ENCODE measurements at places on chromosomes 1 and 21. TPM values are rescaled to one million over a fixed set of nuclear protein-coding genes. Genes with fewer than 3 reads are reported as not detected.

CXADR gene
- 23.2 TPM for total RNA-seq

OR2W3 gene
- not detected for total RNA-seq

IL20 gene
- not detected for total RNA-seq

LPAR3 gene
- total RNA-seq: 4.2 TPM

RPS6KC1 gene
- total RNA-seq: 8.3 TPM

TACSTD2 gene
- total RNA-seq: 117 TPM

DNA sequence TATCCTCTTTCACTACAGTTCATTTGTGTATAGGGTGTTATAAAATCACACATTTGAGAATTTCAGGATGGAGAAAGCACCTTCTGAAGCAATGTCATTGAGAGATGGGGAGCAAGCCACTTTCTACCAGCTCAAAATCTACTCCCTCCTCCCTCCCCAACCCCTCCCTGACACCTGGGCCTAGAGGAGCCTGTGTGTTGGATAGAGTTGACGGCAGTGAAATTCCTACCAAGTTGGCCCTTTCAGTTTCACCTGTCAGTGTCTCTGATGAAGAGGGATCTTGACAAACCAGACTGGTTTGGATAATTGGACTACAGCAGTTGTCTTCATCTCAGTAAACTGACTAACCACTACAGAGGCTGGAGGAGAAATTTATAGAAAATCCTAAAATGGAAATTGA lies 125.0 kb upstream of the HOOK1 start:
- no peaks in the 10 kb centered on the region for H3K27me3 ChIP-seq
- no peaks in the 10 kb centered on the region for H3K4me1 ChIP-seq
- DNase-seq: no peak
- no peak overlapping the region for H3K4me3 ChIP-seq
- no peaks in the 10 kb centered on the region for H3K36me3 ChIP-seq

- no peaks in the 10 kb centered on the region for H3K27me3 ChIP-seq
- no peaks in the 10 kb centered on the region for H3K36me3 ChIP-seq
- no peak overlapping the region for H3K4me3 ChIP-seq
- H3K4me1 ChIP-seq: no peaks in the 10 kb centered on the region
Observed at GRCh38 chr1:83961571-83962295, 37.2 kb downstream of the TTLL7 start.

- H3K4me1 ChIP-seq: peaks cover 4% of the 10 kb centered on the region
- H3K27me3 ChIP-seq: no peaks in the 10 kb centered on the region
- no peak overlapping the region for H3K27ac ChIP-seq
- no peak for DNase-seq
- no peak overlapping the region for H3K4me3 ChIP-seq
Observed at GRCh38 chr21:37202221-37203110, 64.7 kb downstream of the VPS26C start.

DNA sequence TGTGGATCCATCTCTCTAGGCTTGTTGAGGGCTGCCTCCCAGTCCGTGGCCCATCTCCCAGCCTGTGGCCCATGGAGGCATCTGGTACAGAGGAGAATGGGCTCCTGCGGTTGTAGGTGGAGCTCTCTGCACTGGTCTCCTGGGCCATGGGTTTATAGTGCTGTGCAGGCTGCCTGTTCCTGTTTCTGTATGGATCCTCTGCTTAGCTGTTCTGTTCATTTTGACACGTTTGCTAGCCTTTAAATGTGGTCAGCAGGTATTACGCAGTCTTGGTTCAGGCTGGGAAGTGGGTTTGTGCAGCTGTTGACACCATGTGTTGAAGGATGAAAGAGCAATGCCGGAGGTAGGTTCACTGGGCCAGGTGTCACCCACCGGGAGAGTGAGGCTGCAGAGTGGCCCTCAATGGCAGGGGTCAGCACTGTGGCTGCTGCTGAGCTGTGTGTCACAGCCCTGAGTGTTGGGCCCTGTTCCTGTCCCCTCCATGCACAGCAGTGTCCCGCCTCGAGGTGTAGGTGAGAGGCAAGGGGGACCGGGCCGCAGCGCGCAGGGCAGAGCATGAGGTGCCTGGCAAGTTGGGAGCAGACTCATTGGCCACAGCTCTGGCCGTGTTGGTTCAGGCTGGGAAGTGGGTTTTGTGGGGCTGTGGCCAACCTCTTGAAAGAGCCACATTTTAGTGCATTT lies 39.0 kb downstream of the SNAP47 start:
- peak; percentile 79 for DNase-seq
- no peak overlapping the region for H3K4me3 ChIP-seq
- H3K4me1 ChIP-seq: no peaks in the 10 kb centered on the region
- H3K27ac ChIP-seq: no peak overlapping the region
- peaks cover 15% of the 10 kb centered on the region for H3K36me3 ChIP-seq
- H3K27me3 ChIP-seq: no peaks in the 10 kb centered on the region

- no peak overlapping the region for H3K27ac ChIP-seq
- no peak overlapping the region for H3K4me3 ChIP-seq
- no peaks in the 10 kb centered on the region for H3K36me3 ChIP-seq
- H3K4me1 ChIP-seq: no peaks in the 10 kb centered on the region
Observed at GRCh38 chr1:103156966-103157365, 48.6 kb upstream of the COL11A1 start.

GRCh38 chr1:245154429-245155271 lies at the start of gene KIF26B:
KIF26B (plus strand) TSS chr1:245154985; CDS start chr1:245155425, 440 bp downstream.
- peak within 1 kb of the TSS; percentile 70 for H3K4me3 ChIP-seq
- DNase-seq: peak; percentile 91
- H3K27me3 ChIP-seq: peaks cover 19% of the 10 kb centered on the region
- peak within 1 kb of the TSS; percentile 31 for H3K27ac ChIP-seq
- peaks cover 41% of the 10 kb centered on the region for H3K4me1 ChIP-seq
- H3K36me3 ChIP-seq: no peaks in the 10 kb centered on the region

DNA sequence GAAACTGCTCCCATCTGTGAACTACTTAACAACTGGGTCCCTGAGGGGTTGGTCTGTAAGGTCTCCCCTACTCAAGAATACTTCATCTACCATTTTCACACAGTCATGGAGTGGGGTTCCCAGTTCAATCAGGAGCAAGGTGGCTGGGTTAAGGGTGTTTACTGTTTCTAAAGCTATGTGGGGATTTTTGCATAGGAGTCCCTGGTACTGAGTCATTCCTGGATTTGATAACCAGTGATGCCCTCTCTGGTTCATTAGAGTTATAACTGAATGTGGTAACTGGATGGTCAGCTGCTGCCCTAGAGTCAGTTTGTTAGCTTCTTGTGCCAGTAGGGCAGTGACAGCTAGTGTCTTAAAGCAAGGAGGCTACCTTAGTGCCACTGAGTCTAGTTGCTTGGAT lies 29.4 kb upstream of the KCNJ15 start:
- no peaks in the 10 kb centered on the region for H3K36me3 ChIP-seq
- DNase-seq: no peak
- H3K27me3 ChIP-seq: no peaks in the 10 kb centered on the region
- H3K4me3 ChIP-seq: no peak overlapping the region
- no peaks in the 10 kb centered on the region for H3K4me1 ChIP-seq
- no peak overlapping the region for H3K27ac ChIP-seq

- no peaks in the 10 kb centered on the region for H3K36me3 ChIP-seq
- H3K27ac ChIP-seq: no peak overlapping the region
- no peaks in the 10 kb centered on the region for H3K27me3 ChIP-seq
- no peak for DNase-seq
- peaks cover 5% of the 10 kb centered on the region for H3K4me1 ChIP-seq
- H3K4me3 ChIP-seq: no peak overlapping the region
Observed at GRCh38 chr1:35120458-35121133, 41.4 kb downstream of the ZMYM1 start.

- H3K4me3 ChIP-seq: no peak overlapping the region
- no peak overlapping the region for H3K27ac ChIP-seq
- no peak for DNase-seq
Observed at GRCh38 chr1:112133487-112133886, 144.0 kb upstream of the KCND3 start.

GRCh38 chr1:89692601-89693521 lies 59.9 kb downstream of the LRRC8C start:
- H3K27ac ChIP-seq: peak overlapping the region; percentile 63
- no peaks in the 10 kb centered on the region for H3K27me3 ChIP-seq
- peaks cover 5% of the 10 kb centered on the region for H3K36me3 ChIP-seq
- DNase-seq: no peak

DNA sequence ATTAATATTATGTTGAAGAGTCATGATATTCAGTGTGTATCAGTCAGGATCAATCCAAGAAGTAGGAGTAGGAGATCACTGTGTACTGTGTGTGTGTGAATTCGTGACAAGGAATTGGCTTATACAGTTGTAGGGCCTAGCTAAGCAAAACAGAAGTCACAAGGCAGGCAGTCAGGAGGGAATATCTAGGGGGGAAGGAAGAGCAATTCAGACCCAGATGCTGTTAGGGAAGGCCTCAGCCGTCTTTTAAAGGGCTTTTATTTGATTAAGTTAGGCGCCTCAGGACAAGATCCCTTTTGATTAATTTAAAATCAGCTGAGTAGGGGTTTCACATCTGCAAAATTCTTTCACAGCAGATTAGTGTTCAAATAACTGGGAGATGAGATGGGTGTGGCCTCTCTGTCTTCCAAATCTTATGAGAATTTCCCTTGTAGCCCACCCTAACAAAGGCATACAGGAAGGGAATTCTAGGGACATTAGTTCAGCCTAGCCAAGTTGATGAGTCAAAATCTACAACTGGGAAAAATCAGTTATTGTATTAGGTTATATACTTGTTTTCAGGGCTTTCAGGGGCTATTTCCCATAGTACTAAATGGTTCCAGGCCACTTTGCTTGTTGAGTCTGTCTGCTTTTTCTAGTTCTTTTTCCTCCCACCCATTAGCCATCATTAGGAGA lies 47.4 kb downstream of the ALG6 start:
- peaks cover 5% of the 10 kb centered on the region for H3K36me3 ChIP-seq
- H3K27me3 ChIP-seq: no peaks in the 10 kb centered on the region
- no peak overlapping the region for H3K4me3 ChIP-seq

DNA sequence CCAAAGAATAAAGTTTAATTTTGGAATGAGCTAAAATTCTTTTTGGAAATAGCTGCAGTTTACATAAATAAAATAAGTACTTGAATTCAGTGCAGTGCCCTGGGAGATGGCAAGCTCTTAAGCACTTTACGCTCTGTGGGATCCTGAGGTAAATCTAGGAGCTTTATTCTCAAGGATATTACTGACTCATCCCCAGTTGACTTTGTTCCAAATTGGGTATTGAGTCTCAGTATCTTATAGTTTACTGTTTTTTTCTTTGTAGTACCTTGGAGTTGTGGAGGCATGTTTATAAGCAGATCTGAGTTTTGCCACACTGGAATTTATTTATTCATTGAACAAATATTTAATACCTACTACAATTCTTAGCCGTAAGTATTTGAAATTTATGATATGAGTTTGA lies 27.4 kb upstream of the HRNR start:
- H3K4me1 ChIP-seq: no peaks in the 10 kb centered on the region
- H3K27me3 ChIP-seq: no peaks in the 10 kb centered on the region
- no peaks in the 10 kb centered on the region for H3K36me3 ChIP-seq
- no peak overlapping the region for H3K4me3 ChIP-seq

GRCh38 chr21:34579411-34579810 lies 35.5 kb downstream of the RCAN1 start:
- no peaks in the 10 kb centered on the region for H3K27me3 ChIP-seq
- no peak overlapping the region for H3K27ac ChIP-seq
- peaks cover 10% of the 10 kb centered on the region for H3K4me1 ChIP-seq
- no peak overlapping the region for H3K4me3 ChIP-seq

- H3K27me3 ChIP-seq: no peaks in the 10 kb centered on the region
- no peaks in the 10 kb centered on the region for H3K36me3 ChIP-seq
- H3K4me3 ChIP-seq: no peak overlapping the region
- peak overlapping the region; percentile 19 for H3K27ac ChIP-seq
- H3K4me1 ChIP-seq: peaks cover 28% of the 10 kb centered on the region
- no peak for DNase-seq
Observed at GRCh38 chr1:25727088-25727487, 72.9 kb upstream of the SELENON start.

DNA sequence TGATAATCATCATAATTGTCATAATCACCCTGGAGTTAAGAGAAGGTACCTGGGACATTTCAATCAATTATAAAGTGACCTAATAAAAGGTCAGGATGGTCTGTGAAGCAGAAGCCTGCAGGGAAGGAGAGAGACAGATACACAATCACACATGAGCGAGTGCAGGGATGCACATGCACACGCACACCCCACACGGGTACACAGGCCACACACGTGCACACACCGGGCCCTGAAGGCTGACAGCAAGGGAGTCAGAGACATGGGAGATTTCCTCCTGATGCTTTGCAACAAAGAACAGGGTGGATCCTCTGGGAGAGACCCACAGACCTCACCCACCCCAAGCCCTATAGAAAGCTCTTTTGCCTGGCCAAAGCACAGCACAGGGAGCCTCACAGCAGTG lies 82.3 kb upstream of the ZC3H12A start:
- H3K4me1 ChIP-seq: no peaks in the 10 kb centered on the region
- H3K27ac ChIP-seq: no peak overlapping the region
- DNase-seq: no peak
- H3K36me3 ChIP-seq: no peaks in the 10 kb centered on the region

GRCh38 chr1:53728702-53729455 lies 10.1 kb downstream of the GLIS1 start:
- no peaks in the 10 kb centered on the region for H3K4me1 ChIP-seq
- no peak overlapping the region for H3K27ac ChIP-seq
- H3K36me3 ChIP-seq: no peaks in the 10 kb centered on the region
- no peaks in the 10 kb centered on the region for H3K27me3 ChIP-seq
- H3K4me3 ChIP-seq: no peak overlapping the region

GRCh38 chr1:57307392-57308170 lies 116.3 kb downstream of the DAB1 start:
- DNase-seq: peak; percentile 21
- no peaks in the 10 kb centered on the region for H3K4me1 ChIP-seq
- no peak overlapping the region for H3K27ac ChIP-seq
- no peak overlapping the region for H3K4me3 ChIP-seq

DNA sequence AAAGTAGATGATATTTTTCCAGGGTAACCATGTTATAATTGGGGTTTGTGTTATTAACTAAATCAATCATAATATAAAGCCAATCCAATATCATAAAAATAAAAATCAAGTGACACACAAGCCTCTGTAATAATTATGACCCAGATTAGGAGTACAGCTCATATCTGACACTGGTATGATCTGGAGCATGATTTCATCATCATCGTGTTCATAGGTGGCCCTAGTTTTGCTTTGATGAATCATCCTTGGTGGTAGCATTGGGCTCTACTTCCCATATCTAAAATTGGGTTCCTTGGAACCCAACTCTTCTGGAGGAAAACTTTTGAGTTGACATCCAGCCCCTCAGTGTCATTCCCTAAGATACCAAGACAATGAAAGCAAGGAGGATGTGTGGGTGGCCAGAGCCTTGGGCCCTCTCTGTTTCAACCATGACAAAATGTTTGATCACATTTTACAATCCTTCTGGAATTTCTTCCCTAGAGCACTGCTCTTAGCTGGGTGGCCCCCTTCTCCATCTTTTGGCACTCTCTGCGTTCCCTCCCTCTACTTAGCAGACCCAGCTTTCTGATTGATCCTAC lies 37.0 kb upstream of the ENAH start:
- H3K36me3 ChIP-seq: no peaks in the 10 kb centered on the region
- no peak overlapping the region for H3K4me3 ChIP-seq
- DNase-seq: no peak

GRCh38 chr1:43844114-43844513 lies 89.5 kb upstream of the ARTN start:
- H3K4me1 ChIP-seq: no peaks in the 10 kb centered on the region
- no peak overlapping the region for H3K27ac ChIP-seq
- H3K27me3 ChIP-seq: no peaks in the 10 kb centered on the region
- DNase-seq: no peak
- no peak overlapping the region for H3K4me3 ChIP-seq

GRCh38 chr1:86149591-86149990 lies 7.0 kb downstream of the COL24A1 start:
- no peaks in the 10 kb centered on the region for H3K4me1 ChIP-seq
- no peak overlapping the region for H3K27ac ChIP-seq
- no peaks in the 10 kb centered on the region for H3K27me3 ChIP-seq
